Activated naive CD4-positive, alpha-beta T cell treated with anti-CD3 and anti-CD28 coated beads for 36 hours (primary cell): ENCODE measurements at places on chromosomes 13 and 19. TPM values are rescaled to one million over a fixed set of nuclear protein-coding genes. Genes with fewer than 3 reads are reported as not detected.

PPFIA3 gene
- total RNA-seq, result 4.6 TPM

IFNL1 gene
- total RNA-seq, result 1.0 TPM

CDC42EP5 gene
- not detected for total RNA-seq

PDCD2L gene
- 24.8 TPM for total RNA-seq

ZNF844 gene
- total RNA-seq, result 1.6 TPM

KL gene
- total RNA-seq, result 0.36 TPM

ZNF677 gene
- total RNA-seq, result 5.4 TPM

NBEA gene
- total RNA-seq, result 0.26 TPM

ATXN8OS gene
- not detected for total RNA-seq

NECTIN2 gene
- 0.88 TPM for total RNA-seq

- no peak for DNase-seq
- no peak overlapping the region for H3K4me3 ChIP-seq
- H3K27me3 ChIP-seq, result no peaks in the 10 kb centered on the region
- H3K27ac ChIP-seq, result no peak overlapping the region
- H3K36me3 ChIP-seq, result no peaks in the 10 kb centered on the region
- no peaks in the 10 kb centered on the region for H3K4me1 ChIP-seq
Measured at GRCh38 chr13:85557691-85558467, 241.3 kb downstream of the SLITRK6 start.

GRCh38 chr13:50928659-50929462 is 19.3 kb downstream of the RNASEH2B start:
- H3K27me3 ChIP-seq, result no peaks in the 10 kb centered on the region
- H3K36me3 ChIP-seq, result peaks cover 21% of the 10 kb centered on the region
- H3K27ac ChIP-seq, result no peak overlapping the region
- H3K4me1 ChIP-seq, result peaks cover 25% of the 10 kb centered on the region

DNA sequence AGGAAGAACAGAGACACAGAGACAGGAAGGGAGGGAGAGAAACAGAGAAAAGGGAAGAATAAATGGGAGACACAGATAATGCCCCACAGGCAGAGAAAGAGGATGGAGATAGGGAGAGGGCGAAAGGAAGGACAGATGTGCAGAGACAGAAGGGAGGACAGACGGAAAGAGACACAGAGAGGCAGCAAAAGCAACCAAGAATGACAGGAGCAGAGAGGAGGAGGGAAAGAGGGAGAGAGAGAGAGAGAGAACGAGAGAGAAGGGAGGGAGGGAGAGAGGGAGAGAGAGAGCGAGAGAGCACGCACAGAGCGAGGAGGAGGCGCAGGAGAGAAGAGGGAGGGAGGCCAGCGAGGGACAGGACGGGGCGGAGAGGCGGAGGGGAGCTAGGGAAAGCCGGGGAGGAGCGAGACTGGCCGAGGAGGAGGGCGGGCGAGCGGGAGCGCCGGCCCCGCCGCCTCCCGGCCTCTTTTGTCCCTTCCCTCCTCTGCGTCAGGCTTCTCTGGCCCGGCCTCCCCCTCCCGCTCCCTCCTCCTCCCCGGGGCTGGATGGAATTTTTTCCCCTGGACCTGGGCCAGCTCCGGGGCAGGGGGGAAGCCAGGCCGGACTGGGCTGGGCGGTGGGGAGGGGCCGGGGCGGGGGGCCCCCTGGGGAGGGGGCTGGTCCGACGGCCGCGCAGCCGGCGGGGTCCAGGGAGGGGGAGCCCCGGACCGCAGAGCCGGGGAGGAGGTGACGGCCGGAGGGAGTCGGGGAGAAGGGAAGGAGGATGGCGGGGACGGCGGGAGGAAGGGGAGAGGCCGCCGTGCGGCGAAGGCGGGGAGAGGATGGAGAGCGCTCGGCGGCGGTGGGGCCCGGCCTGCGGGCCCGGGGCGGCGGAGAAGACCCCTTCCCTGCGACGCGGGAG is 4.2 kb upstream of the SPACA6 start:
- DNase-seq, result peak; percentile 44
- no peaks in the 10 kb centered on the region for H3K36me3 ChIP-seq
- peaks cover 12% of the 10 kb centered on the region for H3K4me1 ChIP-seq
- H3K27ac ChIP-seq, result no peak overlapping the region

DNA sequence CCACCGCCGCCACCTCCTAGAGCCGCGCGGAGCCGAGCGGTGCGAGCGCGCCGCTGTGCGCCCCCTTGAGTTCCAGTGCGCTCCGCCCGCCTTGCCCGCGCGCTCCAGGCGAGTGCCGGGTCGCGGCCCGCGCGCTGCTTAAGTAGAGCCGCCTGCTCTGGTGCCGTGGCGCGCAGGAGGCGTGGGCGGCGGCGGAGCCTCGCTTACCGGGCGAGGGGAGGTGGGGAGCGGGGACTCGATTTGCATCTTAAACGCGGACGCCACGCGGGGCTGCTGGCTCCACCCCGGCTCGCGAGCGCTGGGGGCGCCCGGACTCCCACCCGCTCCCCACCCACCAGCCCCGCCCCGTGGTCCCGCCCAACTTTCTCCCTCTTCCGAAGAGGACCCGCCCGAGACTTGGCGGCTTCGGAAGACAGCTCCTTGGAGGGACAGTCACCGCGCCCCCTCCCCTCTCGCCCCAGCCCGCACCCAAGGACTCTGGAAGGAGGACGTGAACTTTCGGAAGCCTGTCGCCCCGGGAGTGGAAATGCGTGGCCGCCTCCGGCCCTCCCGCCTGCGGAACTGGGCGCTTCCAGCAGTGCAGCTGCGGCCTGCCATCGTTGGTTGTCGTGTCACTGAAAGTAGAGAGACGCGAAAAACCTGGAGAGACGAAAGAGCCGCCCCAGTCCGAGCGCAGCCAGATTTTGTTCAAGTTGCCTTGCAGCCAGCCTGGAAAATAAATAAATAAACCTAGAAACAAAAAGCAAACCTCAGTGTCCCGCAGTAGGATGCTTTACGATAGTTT is at the start of gene KCTD12:
KCTD12 (minus strand) TSS at position 114 of the 784 bp plus-strand sequence. CDS start 257 bp downstream, outside the sequence.
- H3K4me1 ChIP-seq, result peaks cover 28% of the 10 kb centered on the region
- H3K27me3 ChIP-seq, result peaks cover 7% of the 10 kb centered on the region
- peak within 1 kb of the TSS; percentile 89 for H3K4me3 ChIP-seq
- peak; percentile 70 for DNase-seq
- H3K36me3 ChIP-seq, result peaks cover 2% of the 10 kb centered on the region

DNA sequence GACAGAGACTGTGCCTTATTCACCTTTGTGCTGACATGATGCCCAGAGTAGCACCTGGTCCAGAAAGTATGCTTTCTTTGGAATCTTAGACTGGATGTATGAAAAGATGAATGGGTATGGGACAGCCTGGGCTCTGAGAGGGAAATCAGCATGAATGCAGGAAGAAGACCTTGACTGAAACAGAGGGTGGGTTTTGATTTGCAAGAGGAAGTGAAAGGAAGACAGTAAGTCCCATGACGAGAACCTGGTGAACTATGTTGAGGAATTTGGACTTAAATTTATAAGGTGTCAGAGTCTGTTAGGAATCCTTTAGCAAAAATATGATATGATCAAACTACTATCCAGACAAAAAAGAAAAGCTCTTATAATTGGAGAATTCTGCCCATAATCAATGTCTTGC is 301.9 kb downstream of the SPRY2 start:
- no peaks in the 10 kb centered on the region for H3K4me1 ChIP-seq
- H3K4me3 ChIP-seq, result no peak overlapping the region
- peaks cover 6% of the 10 kb centered on the region for H3K27me3 ChIP-seq
- no peak for DNase-seq
- H3K27ac ChIP-seq, result no peak overlapping the region

- H3K4me3 ChIP-seq, result no peak overlapping the region
- no peak overlapping the region for H3K27ac ChIP-seq
- no peaks in the 10 kb centered on the region for H3K27me3 ChIP-seq
- H3K36me3 ChIP-seq, result peaks cover 35% of the 10 kb centered on the region
- DNase-seq, result no peak
- no peaks in the 10 kb centered on the region for H3K4me1 ChIP-seq
Measured at GRCh38 chr19:13918726-13919411, 12.9 kb downstream of the CC2D1A start.

DNA sequence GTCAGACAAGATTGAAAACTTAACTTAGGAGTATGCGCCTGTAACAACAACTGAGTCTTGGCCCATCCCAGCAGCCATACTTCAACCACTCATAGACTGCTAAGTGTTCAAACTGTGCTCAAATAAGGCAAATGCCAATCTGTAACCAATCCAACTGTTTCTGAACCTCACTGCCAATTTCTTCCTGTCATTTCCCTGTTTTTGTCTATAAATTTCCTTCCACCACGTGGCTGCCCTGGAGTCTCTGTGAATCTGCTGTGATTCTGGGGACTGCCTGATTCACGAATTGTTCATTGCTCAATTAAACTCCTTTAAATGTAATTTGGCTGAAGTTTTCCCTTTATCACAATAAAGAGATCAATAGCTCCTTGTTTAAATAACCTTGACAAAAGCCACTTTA is 50.8 kb upstream of the FREM2 start:
- H3K36me3 ChIP-seq, result no peaks in the 10 kb centered on the region
- no peak overlapping the region for H3K4me3 ChIP-seq
- no peak for DNase-seq
- H3K27me3 ChIP-seq, result peaks cover 6% of the 10 kb centered on the region

DNA sequence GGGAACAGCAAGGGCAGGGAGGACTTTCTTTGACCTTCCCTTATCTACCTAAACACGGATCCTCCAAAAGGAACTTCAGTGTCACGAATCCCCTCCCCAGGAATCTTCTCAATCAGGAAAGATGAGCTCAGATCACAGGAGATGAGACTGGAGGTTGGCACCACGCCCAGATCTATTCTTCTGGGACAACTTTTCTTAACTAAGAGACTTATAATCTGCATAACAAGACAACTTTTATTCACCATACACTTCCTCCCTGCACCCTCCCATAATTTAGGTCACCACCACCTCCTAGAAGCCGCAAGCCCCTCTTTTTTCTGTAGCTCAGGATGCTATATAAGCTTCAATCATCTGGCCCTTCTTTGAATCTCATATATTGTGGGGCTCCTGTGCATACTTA is 19.2 kb upstream of the AKT2 start:
- H3K27ac ChIP-seq, result no peak overlapping the region
- no peak for DNase-seq
- peaks cover 2% of the 10 kb centered on the region for H3K4me1 ChIP-seq
- H3K36me3 ChIP-seq, result no peaks in the 10 kb centered on the region
- H3K27me3 ChIP-seq, result no peaks in the 10 kb centered on the region

- peaks cover 4% of the 10 kb centered on the region for H3K36me3 ChIP-seq
- peak; percentile 29 for DNase-seq
- H3K4me1 ChIP-seq, result peaks cover 41% of the 10 kb centered on the region
- no peak overlapping the region for H3K4me3 ChIP-seq
Measured at GRCh38 chr19:3516675-3517207, 10.6 kb downstream of the FZR1 start.

DNA sequence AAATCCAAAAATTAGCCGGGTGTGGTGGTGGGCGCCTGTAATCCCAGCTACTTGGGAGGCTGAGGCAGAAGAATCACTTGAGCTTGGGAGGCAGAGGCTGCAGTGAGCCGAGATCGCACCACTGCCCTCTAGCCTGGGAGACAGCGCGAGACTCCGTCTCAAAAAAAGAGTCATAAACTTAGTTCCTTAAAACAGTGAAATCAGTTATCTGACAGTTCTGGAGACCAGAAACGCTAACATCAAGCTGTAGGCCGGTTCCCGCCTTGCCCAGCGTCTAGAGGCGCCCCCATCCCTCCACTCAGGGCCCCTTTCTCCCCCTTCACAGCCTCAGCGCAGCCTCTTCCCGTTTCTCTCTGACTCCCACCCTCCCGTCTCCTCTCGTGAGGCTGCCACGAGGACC is 11.9 kb downstream of the ADAT3 start:
- no peak for DNase-seq
- peaks cover 3% of the 10 kb centered on the region for H3K36me3 ChIP-seq
- no peaks in the 10 kb centered on the region for H3K4me1 ChIP-seq
- H3K27me3 ChIP-seq, result no peaks in the 10 kb centered on the region
- no peak overlapping the region for H3K27ac ChIP-seq

GRCh38 chr19:52444506-52444905 is 8.8 kb upstream of the ZNF578 start:
- H3K4me3 ChIP-seq, result no peak overlapping the region
- peaks cover 23% of the 10 kb centered on the region for H3K36me3 ChIP-seq
- H3K27ac ChIP-seq, result no peak overlapping the region
- H3K27me3 ChIP-seq, result no peaks in the 10 kb centered on the region
- H3K4me1 ChIP-seq, result no peaks in the 10 kb centered on the region

- no peak overlapping the region for H3K4me3 ChIP-seq
- H3K27ac ChIP-seq, result no peak overlapping the region
- peaks cover 13% of the 10 kb centered on the region for H3K4me1 ChIP-seq
- peak; percentile 56 for DNase-seq
- H3K36me3 ChIP-seq, result peaks cover 17% of the 10 kb centered on the region
Measured at GRCh38 chr19:55454787-55455243, 6.6 kb downstream of the ISOC2 start.

GRCh38 chr19:48815870-48816501 is 5.2 kb upstream of the BCAT2 start:
- H3K27ac ChIP-seq, result peak overlapping the region; percentile 6
- H3K27me3 ChIP-seq, result no peaks in the 10 kb centered on the region
- DNase-seq, result peak; percentile 60
- no peak overlapping the region for H3K4me3 ChIP-seq
- H3K4me1 ChIP-seq, result peaks cover 13% of the 10 kb centered on the region

- H3K4me3 ChIP-seq, result no peak overlapping the region
- H3K4me1 ChIP-seq, result no peaks in the 10 kb centered on the region
- H3K36me3 ChIP-seq, result no peaks in the 10 kb centered on the region
- DNase-seq, result no peak
Measured at GRCh38 chr19:23314505-23315251, 64.5 kb upstream of the ZNF724 start.

GRCh38 chr13:86006317-86006716 is 207.1 kb upstream of the SLITRK6 start:
- no peak for DNase-seq
- H3K27me3 ChIP-seq, result no peaks in the 10 kb centered on the region
- no peaks in the 10 kb centered on the region for H3K4me1 ChIP-seq

GRCh38 chr13:71619096-71619495 is 247.9 kb downstream of the DACH1 start:
- H3K4me3 ChIP-seq, result no peak overlapping the region
- H3K27ac ChIP-seq, result no peak overlapping the region
- no peaks in the 10 kb centered on the region for H3K4me1 ChIP-seq
- no peak for DNase-seq

DNA sequence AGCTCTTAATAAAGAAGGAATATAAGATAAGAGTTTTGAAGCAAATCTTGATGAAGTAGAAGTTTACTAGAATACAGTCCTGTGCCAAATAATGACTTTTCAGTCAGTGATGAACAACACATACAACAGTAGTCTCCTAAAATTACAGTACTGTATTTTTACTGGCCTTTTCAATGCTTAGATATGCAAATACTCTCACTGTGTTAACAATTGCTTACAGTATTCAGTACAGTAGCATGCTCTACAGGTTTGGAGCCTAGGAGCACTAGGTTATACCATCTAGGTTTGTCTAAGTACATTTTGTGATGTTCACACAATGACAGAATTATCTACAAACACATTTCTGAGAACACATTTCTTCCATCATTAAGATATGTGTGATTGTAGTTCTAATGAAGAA is 316.7 kb upstream of the KLHL1 start:
- H3K27me3 ChIP-seq, result no peaks in the 10 kb centered on the region
- no peak for DNase-seq
- no peak overlapping the region for H3K4me3 ChIP-seq
- no peaks in the 10 kb centered on the region for H3K36me3 ChIP-seq
- H3K4me1 ChIP-seq, result no peaks in the 10 kb centered on the region
- no peak overlapping the region for H3K27ac ChIP-seq
